ENCODE measurements at places on chromosomes 3 and 15.

- DNase-seq = no peak
Observed at GRCh38 chr3:131744765-131745164, 242.0 kb upstream of the MRPL3 start.

DNA sequence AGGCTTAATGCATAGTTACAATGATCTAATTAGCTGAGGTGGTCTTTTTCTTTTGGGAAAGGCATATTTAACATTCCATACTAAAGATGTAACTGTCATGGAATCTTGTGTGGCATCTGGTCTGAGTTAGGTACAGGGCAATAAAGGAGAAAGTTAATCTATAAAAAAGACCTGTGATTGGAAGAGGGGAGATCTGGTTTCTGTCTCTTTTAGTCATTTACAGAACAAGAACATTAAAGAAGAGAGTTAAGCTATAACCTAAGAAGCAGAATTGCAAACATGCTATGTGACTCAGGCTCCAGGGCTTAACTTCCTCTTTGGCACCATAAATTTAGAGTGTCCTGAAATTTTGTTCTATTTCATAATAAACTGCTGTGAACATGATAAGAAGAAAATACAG, 47.2 kb upstream of the MME start:
- no peak for DNase-seq

- no peak for DNase-seq
Observed at GRCh38 chr15:37536967-37537605, 397.4 kb upstream of the TMCO5A start.

GRCh38 chr3:129276385-129276784, 2.3 kb upstream of the HMCES start:
- DNase-seq = no peak

DNA sequence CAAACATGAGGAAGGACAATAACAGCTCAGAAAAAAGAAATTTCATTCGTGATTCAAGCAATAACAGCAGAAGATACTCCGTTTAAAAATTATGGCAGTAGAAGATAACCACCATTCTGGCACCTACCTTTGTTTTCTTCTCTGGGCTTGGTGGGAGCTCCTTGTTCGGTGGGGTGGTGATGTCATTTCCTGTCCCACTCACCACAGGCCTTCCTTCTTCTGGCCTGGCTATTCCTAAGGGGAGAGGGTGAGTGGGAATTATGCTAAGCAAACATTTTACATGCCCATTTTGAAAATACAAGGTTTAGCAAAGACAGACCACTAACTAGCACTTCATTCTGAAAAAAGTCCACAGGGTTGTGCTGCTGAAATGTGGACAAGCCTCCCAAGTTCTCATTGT, 74.4 kb downstream of the DHX30 start:
- no peak for DNase-seq

- no peak for DNase-seq
Observed at GRCh38 chr15:73682600-73683090, 1.5 kb upstream of the CD276 start.

- no peak for DNase-seq
Observed at GRCh38 chr15:93028632-93029213, 60.3 kb downstream of the RGMA start.

Measured in stimulated activated CD8-positive, alpha-beta memory T cell treated with anti-CD3 and anti-CD28 coated beads, Interleukin-7, amount 100 ng/mL, for 48 hours (primary cell).